HepG2 (cell line): ENCODE measurements at places on chromosomes 6 and 20. TPM values are rescaled to one million over a fixed set of nuclear protein-coding genes. Genes with fewer than 3 reads are reported as not detected.

DNA sequence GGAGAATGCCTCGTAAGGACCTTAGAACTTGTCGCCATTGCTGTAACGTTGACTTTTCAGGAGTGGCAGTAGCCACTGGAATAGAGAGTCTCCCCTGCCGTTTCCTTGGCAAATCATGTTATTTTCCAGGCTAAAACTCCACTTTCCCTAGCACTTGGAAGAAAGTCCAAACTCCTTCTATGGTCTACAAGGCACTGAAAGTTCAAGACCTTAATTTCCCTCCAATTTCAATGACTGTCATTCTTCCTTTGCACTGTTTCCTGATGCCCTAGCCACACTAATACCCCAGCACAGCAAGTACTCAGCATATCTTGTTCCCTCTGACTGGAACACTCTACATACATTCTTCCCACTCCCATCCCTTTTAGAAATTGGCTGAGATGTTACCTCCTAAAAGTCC, 1.8 kb upstream of the TBPL1 start:
- DNase-seq = no peak

- no peak for DNase-seq
Observed at GRCh38 chr6:89216411-89216810, 747 bp downstream of the GABRR1 start.

- no peak for DNase-seq
Observed at GRCh38 chr20:49230561-49231133, 11.4 kb downstream of the DDX27 start.

GRCh38 chr6:142421285-142422117, 119.7 kb downstream of the ADGRG6 start:
- DNase-seq = no peak

DNA sequence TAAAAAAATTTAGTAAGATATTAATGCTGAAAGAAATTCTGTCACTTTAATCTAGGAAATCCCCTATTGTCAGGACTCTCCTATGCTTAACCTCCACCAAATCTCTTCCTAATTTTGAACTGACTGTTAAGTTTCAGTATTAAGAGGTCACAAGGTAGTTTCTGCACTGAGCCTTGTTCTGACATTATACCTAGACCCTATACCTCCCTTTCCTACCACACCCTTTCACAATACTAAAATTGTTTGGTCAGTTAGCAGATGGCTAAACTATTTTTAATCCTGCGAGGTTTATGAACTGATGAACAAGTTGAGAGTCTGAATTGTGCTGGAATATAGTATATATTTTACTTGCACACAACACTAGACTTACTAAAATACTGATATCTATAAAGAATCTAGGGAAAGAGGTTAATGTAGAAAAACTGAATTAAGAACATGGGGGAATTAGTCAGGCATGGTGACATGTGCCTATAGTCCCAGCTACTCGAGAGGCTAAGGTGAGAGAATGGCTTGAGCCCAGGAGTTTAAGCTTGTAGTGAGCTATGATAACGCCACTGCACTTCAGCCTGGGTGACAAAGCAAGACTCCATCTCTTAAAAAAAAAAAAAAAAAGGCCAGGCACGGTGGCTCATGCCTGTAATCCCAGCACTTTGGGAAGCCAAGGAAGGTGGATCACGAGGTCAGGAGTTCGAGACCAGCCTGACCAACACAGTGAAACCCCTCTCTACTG, 51.5 kb downstream of the HBS1L start:
- no peak for DNase-seq

DNA sequence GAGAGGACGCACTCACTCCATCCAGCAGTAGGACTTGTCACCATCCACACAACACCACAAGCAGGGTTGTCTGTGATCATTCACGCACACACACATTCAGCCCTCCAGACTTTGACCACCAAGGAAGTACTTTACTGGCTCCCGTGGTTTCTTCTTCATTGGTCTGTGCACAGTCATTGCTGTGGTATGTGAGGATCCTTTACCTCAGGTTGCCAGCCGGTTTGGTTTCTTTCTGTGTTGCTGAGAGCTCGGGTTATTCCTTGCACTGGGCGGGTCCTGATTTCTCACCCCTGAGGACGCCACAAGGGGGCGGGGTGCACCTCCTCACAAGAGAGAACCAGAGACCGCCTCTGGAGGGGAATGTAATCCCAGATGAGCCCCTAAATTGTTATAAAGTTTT, 11.2 kb downstream of the SLC35A1 start:
- DNase-seq = peak; percentile 13

DNA sequence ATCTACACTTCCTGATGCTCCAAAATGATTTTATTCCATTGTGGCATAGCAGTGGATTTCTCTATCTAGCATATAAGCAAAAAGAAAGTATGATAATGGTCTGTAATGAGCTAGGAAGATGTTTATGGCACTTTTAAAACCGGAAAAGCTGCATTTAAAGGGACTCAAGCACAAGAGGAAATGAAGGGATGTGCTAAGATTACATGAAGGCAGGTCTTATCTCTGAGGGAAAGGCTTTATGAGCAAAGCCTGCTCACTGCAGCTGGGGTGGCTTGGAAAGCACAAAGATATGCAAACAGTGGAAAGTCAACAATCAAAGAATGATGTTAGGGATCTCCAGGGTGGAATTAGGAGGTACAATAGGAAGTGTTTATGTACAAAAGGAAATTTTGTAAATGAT, 138.2 kb downstream of the TENT5A start:
- DNase-seq = peak; percentile 13

DNA sequence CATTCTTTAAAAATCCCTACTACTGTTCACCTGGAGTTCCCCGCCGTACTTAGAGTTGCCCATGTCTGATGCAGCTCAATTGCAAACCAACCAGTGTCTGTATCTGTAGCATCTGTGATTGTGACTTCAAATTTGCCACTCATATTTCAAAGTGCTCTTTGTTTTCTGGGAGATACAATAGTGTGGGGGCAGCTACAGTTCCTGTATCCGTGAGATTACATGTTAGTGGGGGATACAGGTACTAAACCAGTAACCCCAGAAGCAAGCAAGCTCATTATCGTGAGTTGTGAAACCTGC, 140.9 kb downstream of the ANKRD60 start:
- no peak for DNase-seq

- DNase-seq = no peak
Observed at GRCh38 chr6:79498842-79499241, 38.4 kb downstream of the LCA5 start.

GRCh38 chr6:13447949-13448724, 39.3 kb downstream of the GFOD1 start:
- DNase-seq = no peak

DNA sequence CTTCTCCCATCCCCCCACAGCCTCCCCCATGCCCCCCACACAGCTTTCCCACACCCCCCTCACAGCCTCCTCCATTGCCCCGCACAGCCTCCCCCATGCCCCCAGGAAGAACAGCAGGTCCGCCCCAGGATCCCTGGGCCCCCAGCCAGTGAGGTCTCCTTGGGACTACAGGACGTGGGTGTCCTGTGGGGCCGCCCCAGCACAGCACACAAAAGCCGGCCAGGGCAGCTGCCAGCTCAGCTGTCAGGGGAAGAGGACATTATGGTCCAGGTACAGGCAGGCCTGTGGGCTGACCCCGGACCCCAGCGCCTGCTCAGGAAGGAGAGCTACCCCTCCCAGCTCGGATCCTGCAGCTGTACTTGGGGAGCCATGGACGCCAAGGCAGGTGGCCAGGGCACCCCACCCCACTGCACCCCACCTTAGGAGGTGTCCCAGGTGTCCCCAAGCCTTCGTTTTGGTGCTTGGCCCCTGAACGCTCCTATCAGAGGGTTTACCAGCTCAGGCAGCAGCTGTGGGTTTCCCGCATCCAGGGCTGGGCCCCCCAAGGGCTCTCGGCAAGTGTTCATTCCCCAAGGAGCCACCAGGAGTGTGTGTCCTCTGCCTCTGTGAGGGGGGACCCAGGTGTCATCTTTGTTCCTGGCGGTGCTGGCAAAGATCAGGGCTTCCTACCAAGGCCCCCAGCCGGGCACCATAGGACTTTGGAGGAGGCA, 42.3 kb upstream of the GATA5 start:
- DNase-seq = no peak

DNA sequence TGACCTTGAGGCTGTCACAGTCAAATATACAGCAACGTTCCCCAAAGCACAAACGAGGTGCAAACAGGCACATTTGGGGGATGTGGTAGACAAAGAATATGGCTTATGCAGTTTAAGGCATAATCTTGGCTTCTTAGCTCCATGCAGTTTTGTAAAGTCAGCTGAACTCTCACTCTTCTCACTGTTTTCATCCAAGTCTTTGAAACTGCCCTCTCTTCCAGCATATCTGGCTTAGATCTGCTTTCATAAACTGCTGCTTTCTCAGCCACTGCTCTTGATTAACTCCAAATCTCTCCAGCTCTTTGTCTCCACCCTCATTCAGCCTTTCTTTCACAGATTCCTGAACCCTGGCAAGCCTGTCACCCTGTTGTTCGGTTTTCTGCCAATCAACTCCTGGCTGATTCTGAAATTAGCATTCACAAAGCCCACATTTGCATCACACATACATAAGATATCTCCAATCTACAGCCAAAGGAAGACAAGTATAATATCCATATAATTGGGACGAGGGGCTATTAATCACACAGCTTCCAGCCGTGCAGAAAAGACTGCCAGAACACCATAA, 301.1 kb upstream of the RNF217 start:
- DNase-seq = no peak

DNA sequence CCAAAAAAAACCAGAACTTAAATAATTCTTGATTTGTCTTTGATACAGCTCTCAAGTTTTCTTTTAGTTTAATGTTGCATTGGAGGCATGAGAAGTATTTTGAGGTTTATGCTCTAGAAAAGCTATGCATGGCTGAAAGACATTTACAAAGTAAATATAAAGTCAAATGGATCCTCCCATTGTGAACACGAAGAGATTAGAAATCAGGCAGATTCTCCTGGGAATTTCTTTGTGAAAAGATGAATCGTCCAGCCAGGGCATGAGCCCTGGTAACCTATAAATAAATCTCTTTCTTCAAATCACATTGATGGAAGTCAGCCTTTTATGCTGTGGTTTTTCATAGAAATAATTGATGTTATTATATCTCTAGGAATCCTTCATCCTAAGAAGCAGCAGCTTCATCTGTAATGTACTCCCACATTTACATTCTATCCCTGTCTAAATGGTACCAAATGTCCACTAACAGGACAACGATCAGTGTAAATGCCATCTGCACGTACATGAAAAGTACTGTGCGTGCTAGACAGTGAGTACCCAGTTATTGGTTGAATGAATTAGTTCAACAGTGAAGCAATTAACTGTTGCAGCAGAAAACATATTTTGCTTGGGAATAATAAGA, 143.6 kb downstream of the ALDH8A1 start:
- no peak for DNase-seq

- DNase-seq = no peak
Observed at GRCh38 chr6:107730106-107730505, 94.0 kb downstream of the SCML4 start.

- no peak for DNase-seq
Observed at GRCh38 chr6:98272060-98272459, 562.3 kb upstream of the POU3F2 start.

- DNase-seq = no peak
Observed at GRCh38 chr6:25026723-25027122, 91.0 kb upstream of the RIPOR2 start.

- no peak for DNase-seq
Observed at GRCh38 chr6:28898710-28898965, 25.1 kb downstream of the TRIM27 start.

- no peak for DNase-seq
Observed at GRCh38 chr6:152463164-152463563, 174.0 kb downstream of the SYNE1 start.

The HMGN3 gene
- total RNA-seq = 145 and 212 TPM in 2 replicates

The CFAP206 gene
- total RNA-seq = not detected in 2 replicates

The MDFI gene
- total RNA-seq = not detected in 2 replicates

The AIF1 gene
- total RNA-seq = not detected in 2 replicates

The PACSIN1 gene
- not detected in 2 replicates for total RNA-seq

The HLA-DMB gene
- total RNA-seq = not detected in 2 replicates

The TINAG gene
- total RNA-seq = 0.15 TPM in 1 of 2 replicates, not detected in the other

The PDE10A gene
- not detected in 2 replicates for total RNA-seq

The PI3 gene
- 0.22 TPM in 1 of 2 replicates, not detected in the other for total RNA-seq
